ENCODE measurements at places on chromosomes 16 and 17.

- DNase-seq: no peak
Measured at GRCh38 chr17:10744501-10745000, 14.7 kb upstream of the TMEM220 start.

- DNase-seq: peak; percentile 45
Measured at GRCh38 chr17:57916925-57917858, 38.0 kb downstream of the CUEDC1 start.

GRCh38 chr16:88045820-88046303 lies 94.6 kb downstream of the BANP start:
- no peak for DNase-seq

- DNase-seq: no peak
Measured at GRCh38 chr17:63035695-63036094, 69.7 kb downstream of the TANC2 start.

DNA sequence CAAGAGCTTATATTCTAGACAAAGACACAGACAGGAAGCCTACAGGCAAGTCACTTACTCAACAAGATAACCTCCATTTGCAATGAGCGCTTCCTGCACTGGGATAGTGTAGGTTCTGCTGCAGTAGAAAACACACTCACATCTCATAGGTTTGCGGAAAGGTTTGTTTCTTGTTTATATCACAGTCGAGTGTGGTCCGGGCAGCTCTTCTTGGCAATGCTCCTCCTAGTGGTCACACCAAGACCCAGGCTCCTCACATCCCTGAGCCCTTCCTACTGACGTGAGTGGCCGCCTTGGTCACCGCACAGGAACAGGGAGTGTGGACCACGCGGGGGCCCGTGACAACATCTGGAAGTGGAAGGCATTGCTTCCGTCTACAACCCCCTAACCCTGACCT lies 48.0 kb upstream of the RBFOX3 start:
- DNase-seq: peak; percentile 10

DNA sequence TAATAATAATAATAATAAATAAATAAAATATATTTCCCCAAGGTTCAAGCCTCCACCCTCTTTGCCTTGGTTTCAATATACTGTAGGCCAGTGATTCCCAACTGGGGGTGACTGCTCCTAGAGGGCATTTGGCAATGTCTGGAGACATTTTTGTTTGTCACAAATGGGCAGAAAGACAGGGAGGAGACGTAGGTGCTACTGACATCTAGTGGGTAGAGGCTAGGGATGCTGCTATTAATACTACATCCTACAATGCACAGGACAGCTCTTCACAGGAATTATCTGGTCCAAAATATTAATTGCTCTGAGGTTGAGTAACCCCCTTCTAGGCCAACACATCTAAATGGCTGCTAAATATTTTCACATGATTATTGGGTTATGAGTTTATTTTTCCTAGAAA lies 12.8 kb upstream of the PRR14 start:
- peak; percentile 48 for DNase-seq

DNA sequence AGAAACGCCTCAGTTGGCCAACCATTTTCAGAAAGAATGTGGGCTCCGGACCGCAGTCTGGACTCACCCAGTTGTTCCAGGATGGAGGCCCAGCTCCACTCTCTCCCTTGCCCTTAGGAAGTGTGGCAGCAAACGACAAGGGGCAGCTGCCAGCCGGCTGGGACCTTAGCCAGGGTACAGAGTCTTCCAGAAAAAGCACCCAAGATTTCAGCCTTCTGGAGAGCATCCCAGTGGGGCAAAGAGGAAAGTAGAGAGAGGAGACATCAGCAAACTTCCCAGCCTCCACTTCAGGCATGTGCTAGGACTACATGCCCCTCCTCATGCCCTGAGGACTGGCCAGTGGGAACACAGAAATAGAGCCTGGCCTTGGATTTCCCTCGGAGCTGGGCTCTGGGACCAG lies 56.8 kb upstream of the SCNN1B start:
- DNase-seq: no peak

DNA sequence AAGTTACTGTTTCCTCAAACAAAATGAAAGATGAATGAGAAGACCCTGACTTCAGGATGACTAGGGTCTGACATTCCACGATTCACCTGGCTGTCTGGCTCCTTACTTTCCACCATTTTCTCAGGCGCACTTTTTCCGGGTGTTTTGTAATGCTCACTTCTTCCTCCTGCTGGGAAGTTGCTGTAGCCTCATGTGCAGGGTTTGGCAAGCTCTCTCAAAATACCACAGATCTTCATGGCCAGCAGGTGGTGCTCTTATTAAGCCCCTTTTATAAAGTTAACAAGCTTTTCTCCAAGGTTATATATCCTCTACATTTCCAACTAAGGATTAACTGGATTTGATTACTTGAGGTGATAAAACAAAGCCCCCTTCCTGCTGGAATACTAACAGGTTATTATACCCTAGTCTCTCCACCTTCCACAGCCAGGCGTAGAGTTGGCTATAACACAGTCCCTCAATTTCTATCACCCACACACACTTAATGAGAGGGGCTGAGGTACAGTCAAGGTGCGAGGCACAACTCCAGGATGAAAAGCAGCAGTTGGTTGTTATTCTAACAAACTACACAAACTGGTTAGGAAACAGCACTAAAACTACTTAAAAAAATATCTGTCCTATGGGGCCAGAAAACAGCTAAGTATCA lies 45.4 kb downstream of the STH start:
- peak; percentile 82 for DNase-seq

GRCh38 chr16:23508589-23509440 lies 1.5 kb downstream of the GGA2 start:
- DNase-seq: no peak

DNA sequence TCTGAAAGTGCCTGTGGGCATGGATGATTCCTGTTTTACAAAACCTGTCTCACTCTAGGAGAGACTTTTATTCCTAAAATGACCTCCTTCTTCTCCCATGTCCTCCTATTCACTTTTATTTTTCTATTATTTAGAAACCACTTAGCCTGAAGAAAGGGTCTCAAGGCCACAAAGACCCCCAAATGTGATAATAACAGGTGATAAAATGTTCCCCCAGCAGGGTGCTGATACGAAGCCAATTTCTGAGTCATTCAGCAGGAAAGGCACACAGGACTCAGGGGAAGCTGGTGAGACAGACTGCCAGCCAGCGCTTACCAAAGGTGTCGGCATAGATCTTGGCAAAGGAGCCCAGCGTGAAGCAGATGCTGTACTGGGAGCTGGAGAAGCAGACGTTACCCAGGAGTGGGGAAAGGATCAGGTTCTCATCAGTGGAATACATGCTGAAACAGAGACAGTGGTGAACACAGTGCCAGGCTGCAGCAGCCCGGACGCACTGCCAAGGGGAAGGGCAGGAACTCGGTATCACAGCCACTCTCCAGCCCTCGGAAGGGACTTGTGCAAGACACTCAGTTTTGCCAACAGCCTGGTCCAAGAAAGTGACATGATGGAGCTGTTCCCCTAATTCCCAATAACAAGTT lies 24.6 kb downstream of the HIGD1B start:
- no peak for DNase-seq

DNA sequence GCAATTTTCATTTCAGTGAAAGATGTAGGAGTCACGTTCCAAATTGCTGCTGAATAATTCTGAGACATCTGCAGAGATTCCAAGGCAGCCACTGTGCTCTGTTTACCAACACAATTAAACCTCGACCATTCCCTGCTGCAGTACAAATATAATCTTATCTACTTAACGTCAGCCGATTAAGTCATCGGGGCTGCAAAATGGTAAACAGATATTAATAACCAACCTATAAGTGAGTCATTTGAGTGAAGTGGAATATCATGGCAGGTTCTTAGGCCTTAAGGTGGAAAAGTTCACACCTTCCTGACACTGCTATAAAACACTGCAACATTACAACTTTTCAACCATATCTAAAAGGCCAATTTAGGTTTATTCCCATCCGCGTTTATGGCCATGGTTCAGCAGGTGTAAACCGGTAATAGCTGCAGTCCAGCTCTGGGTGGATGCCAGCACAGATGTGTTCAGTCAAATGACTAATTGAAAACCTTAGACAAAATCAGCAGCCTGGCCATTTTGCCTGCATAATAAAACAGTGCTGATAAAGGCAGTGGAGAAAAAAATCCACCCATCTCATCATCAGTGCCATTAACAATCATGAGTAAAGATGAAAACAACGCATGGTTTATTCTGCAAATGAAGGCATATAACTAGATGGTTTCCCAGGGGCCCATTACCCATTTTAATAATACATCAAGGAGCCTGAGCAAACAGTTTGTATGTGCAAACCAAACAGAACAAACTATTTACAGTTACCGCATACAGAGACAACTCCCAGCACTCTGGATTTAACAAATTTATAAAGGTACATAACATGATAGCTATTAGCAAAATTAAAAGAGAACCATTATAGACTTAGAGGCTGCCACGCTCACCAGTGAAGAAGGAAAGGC lies 202.9 kb upstream of the IRX3 start:
- DNase-seq: no peak

- DNase-seq: no peak
Measured at GRCh38 chr17:55263569-55264277, 1.0 kb upstream of the HLF start.

DNA sequence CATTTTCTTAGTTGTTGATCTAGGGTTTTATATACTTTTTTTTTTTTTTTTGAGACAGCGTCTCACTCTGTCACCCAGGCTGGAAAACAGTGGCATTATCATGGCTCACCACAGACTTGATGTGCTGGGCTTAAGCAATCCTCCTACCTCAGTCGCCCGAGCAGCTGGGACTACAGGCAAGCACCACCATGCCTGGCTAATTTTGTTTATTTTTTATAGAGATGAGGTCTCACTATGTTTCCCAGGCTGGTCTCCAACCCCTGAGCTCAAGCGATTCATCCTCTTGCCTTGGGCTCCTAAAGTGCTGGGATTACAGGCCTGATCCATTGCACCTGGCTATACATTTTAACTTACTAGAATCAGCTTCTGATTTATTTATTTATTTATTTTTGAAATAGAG lies 34.2 kb upstream of the ATP2A3 start:
- DNase-seq: no peak

Data from activated naive CD4-positive, alpha-beta T cell treated with anti-CD3 and anti-CD28 coated beads for 36 hours (primary cell).